ENCODE measurements at places on chromosomes 12 and 14.

DNA sequence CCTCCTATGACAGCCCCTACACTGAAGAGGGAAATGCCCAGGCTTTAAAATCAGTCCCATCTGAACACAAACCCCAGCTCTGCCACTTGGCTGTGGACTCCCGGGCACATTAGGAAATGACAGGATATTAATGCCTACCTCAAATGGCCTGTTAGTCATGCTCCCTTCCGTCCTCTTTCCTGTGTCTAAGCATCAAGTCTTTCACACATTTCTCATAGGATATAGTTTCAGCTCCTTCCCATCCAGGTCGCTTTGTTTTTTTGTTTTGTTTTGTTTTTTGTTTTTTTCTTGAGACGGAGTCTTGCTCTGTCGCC, 16.1 kb downstream of the PLEK2 start:
- no peak for DNase-seq

- DNase-seq: no peak
Observed at GRCh38 chr12:57853864-57854556, 7.5 kb upstream of the CTDSP2 start.

DNA sequence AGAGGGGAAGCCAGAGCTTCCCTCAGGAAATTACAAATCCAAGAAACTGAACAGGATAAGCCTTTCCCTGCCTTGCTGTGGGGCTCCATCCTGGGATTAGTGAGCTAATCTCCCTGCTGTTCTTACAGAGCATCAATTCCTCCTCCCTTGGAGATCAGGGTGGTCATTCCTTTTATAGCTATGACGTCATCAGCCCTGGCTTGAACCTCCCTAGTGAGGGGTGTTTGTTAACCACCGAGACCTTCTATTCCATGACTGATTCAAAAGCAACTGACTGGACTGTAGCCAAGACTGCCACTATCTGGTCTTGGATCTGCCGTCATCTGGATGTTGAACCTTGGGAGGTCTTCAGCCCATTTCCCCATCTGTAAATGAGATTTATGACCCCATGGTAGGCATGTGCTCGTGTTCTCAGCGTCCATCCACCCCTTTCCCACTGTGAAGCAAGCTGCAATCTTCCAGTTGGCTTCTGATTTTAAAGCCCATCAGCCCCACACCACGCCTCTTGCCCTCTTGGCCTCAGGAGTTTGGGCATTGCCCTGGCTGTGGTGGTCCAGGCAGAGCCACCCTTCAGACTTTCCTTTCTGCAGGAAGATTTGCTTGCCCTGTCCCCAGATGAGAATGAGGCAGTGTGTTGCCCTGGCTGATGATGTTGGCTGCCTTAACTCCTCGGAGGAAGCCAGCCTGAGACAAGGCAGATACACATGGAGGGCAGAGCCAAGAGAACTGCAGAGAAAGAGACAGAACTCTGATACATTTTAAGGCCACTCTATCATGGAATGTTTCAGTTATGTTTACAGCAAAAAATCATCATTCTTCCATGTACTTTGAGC, 59.6 kb upstream of the ACTN1 start:
- no peak for DNase-seq

DNA sequence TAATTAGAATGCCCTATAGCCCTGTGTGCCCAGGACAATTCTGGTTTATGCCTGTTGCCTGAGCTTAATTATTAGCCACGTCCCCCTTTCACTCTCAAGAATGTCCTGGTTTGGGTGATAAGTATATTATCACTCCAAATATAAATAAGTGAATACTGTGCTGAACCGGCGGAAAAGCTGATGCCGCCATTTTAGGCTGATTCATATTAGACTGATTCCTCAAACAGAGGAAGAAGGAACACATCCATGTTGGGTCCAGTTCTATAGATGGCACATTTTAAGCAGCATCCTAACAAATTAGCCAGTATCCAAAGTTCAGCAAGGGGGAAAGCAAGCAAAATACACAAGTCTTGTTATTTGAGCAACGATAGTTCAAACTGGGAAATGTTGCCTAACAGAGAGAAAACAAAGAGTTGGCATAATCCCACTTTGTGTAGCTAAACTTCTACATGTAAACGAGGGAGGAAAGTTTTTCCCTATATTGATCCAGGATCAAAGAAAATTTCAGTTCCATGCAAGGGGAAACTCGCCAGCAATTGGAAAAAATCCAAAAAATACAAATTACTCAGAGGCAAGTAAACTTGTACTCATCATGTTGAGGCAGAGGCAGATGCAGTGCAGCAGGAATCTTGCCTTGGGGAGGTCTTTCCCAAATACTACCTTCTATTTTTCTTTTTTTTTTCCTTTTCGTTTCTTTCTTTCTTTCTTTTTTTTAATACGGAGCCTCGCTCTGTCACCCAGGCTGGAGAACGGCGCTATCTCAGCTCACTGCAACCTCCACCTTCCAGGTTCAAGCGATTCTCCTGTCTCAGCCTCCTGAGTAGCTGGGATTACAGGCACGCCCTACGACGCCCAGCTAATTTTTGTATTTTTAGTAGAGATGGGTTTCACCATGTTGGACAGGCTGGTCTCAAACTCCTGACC, 96.2 kb downstream of the ITPR2 start:
- DNase-seq: no peak

- DNase-seq: no peak
Observed at GRCh38 chr12:115223991-115224390, 540.0 kb upstream of the TBX3 start.

DNA sequence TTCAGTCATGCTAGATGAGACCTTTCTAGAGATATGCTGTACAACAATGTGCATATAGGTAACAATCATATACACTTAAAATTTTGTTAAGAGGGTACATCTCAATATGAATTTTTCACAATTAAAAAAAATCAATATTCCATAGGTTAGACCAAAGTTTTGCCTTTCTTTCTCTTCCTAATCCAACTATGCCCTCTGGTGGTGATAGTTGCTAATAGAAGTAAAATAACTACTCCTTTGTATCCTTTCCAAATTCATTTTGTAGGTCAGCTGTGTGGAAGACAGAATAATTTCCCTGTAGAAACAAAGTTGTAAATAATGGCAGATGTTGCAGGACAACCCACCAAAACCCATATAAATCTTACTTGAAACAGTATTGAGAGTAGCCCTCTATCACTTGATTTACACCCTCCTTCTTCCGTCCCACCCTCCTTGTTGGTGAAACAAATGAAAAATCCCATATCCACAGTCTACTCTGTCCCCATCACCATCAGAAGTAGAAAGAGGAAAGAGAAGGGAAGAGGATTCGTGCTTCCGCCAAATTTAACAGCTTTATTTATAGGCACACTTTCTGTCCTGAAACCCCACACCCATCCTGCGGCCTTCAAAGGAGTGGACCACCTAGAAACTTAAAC, 34.2 kb upstream of the KICS2 start:
- DNase-seq: no peak

DNA sequence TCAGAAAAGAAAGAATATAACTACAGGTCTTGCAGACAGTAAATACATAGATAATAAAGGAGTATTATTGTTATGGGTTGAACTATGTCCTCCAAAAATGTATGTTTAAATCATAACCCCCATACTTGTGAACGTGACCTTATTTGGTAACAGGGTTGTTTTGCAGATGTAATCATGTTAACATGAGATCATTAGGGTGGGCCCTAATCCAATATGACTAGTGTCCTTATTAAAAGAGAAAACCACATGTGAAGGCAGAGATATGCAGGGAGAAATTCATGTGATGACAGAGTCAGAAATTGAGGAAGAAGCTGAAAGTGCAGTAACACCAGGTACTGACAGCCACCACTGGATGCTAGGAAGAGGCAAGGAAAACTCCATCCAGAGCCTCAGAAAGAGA, 29.0 kb downstream of the MAGOHB start:
- no peak for DNase-seq

DNA sequence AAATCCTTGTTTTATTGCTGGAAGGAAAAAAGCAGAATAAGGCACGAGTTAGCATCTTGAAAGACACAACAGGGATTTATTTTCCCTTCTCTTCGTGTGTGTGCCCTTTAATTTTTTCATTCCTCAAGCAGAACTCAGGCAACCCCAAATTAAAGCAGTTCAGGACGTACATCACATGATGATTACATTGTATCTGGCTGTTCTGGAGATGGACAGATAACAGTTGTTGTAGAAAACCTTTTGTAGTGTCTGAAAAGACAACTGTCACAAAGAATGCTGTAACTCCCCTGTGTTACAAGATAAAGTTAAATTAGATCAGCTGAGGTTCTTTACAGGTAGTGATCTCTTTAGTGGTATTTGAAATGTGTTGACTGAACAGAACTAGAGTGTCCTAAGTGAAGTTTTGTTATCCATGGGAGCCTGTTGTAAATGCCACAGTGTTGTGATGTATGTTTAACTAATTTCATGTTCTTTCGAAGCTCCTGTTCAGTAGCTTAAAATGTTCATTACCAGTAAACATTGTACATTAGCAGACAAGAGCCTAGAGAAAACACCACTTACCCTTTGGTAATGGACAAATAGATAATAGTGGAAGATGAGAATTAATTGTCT, 58.5 kb downstream of the TMTC2 start:
- DNase-seq: no peak

DNA sequence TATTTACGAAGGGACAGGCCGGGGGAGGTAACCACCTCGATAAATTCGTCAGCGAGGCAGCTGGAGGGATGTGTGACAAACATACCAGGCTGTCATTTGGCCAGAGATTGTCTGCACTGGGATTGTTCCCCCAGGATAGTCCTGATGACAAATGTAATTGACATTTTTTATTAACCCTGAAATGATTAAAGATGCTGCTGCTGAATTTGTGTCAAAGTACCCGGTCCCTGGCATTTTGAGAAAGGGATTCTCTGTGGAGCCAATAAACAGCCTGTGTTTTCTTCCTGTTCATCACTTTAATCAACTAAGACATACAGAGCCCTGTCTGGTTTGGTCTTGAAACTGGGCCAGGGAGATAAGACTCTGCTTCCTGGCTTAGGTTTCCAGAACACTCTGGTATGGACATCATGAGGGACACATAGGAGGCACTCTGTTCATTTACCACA, 117.6 kb downstream of the SLC25A47 start:
- DNase-seq: no peak

- DNase-seq: no peak
Observed at GRCh38 chr14:68584786-68585185, 208.1 kb downstream of the ZFP36L1 start.

DNA sequence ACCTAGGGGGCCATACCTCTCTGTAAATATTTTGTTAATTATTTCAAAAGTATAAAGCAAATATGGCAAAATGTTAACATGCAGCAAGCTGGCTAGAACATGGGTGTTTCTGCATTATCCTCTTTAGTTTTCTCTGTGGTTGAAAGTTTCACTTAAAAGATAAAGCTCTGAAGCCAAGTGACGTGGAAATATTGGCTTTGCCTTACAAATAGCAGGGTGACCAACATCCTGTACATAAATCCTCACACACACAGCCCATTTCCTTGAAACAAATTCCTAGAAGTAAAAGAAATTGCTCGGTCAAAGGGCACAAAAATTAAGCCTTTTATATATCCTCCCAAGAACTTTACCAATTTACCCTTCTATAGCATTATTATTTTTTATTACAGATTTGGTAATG, 10.6 kb upstream of the VWF start:
- no peak for DNase-seq

DNA sequence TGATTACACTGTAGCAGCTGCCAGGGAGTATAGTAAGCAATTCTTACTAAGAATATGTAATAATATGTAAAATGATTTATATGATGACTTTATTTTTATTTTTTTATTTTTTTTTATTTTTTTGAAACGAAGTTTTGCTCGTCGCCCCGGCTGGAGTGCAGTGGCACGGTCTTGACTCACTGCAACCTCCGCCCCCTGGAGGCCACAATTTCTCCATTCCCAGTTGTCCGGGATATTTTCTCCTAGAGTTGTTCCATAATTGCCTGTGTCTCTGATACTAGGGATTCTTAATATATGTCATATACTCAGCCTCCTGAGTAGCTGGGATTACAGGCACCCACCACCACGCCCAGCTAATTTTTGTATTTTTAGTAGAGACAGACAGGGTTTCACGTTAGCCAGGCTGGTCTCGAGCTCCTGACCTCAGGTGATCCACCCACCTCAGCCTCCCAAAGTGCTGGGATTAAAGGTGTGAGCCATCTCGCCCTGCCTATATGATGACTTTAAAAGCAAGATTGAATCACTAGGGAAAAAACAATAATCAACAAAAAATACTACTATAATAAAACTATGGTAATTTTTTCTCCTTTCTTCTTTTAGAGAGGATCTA, 12.2 kb upstream of the ITPR2 start:
- DNase-seq: no peak

DNA sequence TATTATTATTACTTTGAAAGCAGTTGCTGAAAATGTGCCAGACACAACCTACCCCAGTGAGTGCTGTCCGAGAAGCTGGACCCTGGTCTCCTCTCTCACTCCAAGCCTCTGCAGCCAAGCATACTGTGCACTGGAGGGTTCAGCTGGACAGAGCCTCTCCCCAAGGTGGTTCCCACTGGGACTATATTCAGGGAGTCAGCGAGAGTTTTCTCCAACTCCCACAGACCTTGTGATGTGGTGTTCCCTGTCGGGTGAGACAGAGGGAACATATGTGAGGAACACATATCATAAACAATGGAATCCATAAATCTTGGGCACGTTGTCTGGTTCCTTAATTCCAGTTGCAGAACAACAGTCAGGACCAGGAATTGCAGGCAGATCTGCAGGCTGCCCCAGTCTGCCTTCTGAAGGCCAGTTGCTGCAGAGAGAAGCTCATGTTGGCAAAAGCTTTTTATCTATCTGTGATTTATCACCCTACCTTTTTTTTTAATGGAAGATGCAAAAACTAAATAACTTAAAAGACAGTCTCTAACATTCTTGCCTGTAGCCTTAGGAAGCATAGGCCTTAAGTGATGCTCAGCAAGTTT, 619.8 kb upstream of the TBX3 start:
- DNase-seq: no peak

Measured in stimulated activated CD8-positive, alpha-beta memory T cell treated with anti-CD3 and anti-CD28 coated beads, Interleukin-4, amount 100 ng/mL, for 1 hour (primary cell).